Activated naive CD4-positive, alpha-beta T cell treated with Interleukin-2 at 50 U/mL for 16 hours (primary cell): ENCODE measurements at places on chromosomes 1 and 21.

GRCh38 chr1:93025572-93025971 is 53.5 kb upstream of the MTF2 start:
- no peak for DNase-seq

- no peak for DNase-seq
Measured at GRCh38 chr1:30697571-30698376, 25.6 kb downstream of the MATN1 start.

- no peak for DNase-seq
Measured at GRCh38 chr1:206690516-206690915, 5.8 kb downstream of the MAPKAPK2 start.

DNA sequence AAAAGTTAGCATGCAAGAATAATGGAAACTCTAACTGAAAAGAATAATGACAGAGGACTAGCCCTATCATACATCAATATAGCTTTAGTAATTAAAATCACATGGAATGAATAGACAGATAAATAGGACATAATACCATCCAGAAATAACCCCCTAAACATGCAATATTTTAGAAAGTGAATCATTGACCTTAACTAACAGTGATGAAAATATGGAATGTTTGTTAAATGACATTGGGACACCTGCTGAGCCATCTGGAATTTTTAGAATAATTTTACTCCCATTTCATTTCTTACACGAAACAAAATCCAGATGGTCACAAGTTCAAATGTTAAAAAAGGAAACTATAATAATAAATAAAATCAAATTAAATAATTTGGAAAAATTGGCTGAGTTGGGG is 53.1 kb upstream of the FMO3 start:
- DNase-seq = no peak

- no peak for DNase-seq
Measured at GRCh38 chr1:233565313-233565712, 48.6 kb upstream of the KCNK1 start.

- no peak for DNase-seq
Measured at GRCh38 chr1:78561856-78562255, 58.4 kb upstream of the IFI44L start.

DNA sequence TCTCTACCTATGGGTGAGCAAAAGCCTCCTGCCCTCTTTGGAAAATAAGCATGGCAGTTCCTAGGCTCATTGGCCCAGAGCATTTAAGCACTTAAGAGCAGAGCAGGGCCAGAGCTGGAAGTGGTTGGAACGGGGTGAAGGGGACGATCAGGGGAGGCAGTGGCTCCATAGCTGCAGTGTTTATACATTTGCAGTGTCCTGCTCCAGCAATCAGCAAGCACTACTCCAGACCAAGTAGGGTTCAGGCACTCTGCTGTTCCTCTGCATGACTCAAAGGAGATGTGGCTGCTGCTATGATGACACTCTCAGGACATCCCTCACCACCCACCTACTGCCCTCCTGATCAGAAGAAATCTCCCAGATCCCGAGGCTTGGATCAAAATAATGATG is 55.0 kb downstream of the TRABD2B start:
- no peak for DNase-seq

GRCh38 chr1:6613361-6614018 is at the start of gene PHF13:
Gene PHF13 (plus strand): TSS chr1:6613731. CDS start chr1:6614067, 336 bp downstream.
- peak; percentile 100 for DNase-seq

GRCh38 chr1:41626146-41626545 is 141.7 kb upstream of the EDN2 start:
- no peak for DNase-seq

GRCh38 chr1:67711855-67712212 is 26.8 kb downstream of the GADD45A start:
- DNase-seq = no peak
